Smooth muscle cell of bladder (primary cell): ENCODE measurements at places on chromosomes 16 and 17. TPM values are rescaled to one million over a fixed set of nuclear protein-coding genes. Genes with fewer than 3 reads are reported as not detected.

Gene PRAC1
- total RNA-seq: not detected in 2 replicates

Gene ZDHHC1
- 5.3 and 6.5 TPM in 2 replicates for total RNA-seq

Gene KCNH4
- under 0.01 TPM in 1 of 2 replicates, not detected in the other for total RNA-seq

Gene SEZ6
- total RNA-seq: not detected in 2 replicates

Gene PIK3R5
- not detected in 2 replicates for total RNA-seq

Gene AOC3
- 1.6 and 1.8 TPM in 2 replicates for total RNA-seq

Gene CLEC18B
- total RNA-seq: 0.14 and 0.55 TPM in 2 replicates

Gene KIF19
- under 0.01 and 0.09 TPM in 2 replicates for total RNA-seq

Gene ACAP1
- total RNA-seq: 2.1 and 3.3 TPM in 2 replicates

Gene NHLRC4
- total RNA-seq: 1.3 and 1.4 TPM in 2 replicates

Gene EPX
- total RNA-seq: not detected in 2 replicates

Gene NME3
- total RNA-seq: 48.9 and 58.7 TPM in 2 replicates

Gene CYB561
- total RNA-seq: 25.5 and 34.6 TPM in 2 replicates

Gene WNK4
- 0.28 and 1.7 TPM in 2 replicates for total RNA-seq

Gene PHB1
- 138 and 139 TPM in 2 replicates for total RNA-seq

Gene SP6
- under 0.01 TPM in 2 replicates for total RNA-seq

Gene MMP28
- total RNA-seq: 1.0 and 2.6 TPM in 2 replicates

Gene WRAP53
- total RNA-seq: 3.1 and 3.4 TPM in 2 replicates

Gene JMJD8
- total RNA-seq: 28.0 and 31.2 TPM in 2 replicates

Gene KRT27
- total RNA-seq: not detected in 2 replicates

Gene FBXO39
- under 0.01 and 0.14 TPM in 2 replicates for total RNA-seq

Gene EVI2A
- total RNA-seq: 1.00 and 3.6 TPM in 2 replicates

Gene ZFP90
- total RNA-seq: 20.3 TPM in 2 replicates

Gene KCNJ18
- not detected in 2 replicates for total RNA-seq

Gene CLTC
- 295 and 330 TPM in 2 replicates for total RNA-seq

Gene SBK1
- not detected in 2 replicates for total RNA-seq

Gene DOC2A
- 0.28 TPM in 1 of 2 replicates, not detected in the other for total RNA-seq

Gene MAP2K6
- total RNA-seq: 0.65 and 4.0 TPM in 2 replicates

Gene SHBG
- total RNA-seq: 0.57 and 148 TPM in 2 replicates

Gene LAT
- total RNA-seq: 0.14 and 1.8 TPM in 2 replicates

Gene KCNG4
- total RNA-seq: not detected in 2 replicates

Gene CD7
- total RNA-seq: 0.09 and 0.14 TPM in 2 replicates

Gene SLFN11
- total RNA-seq: 36.7 and 54.3 TPM in 2 replicates

Gene ABCC12
- not detected in 2 replicates for total RNA-seq

Gene CCL18
- not detected in 2 replicates for total RNA-seq

Gene ACOX1
- total RNA-seq: 49.1 and 63.6 TPM in 2 replicates

Gene IL34
- 4.1 and 5.3 TPM in 2 replicates for total RNA-seq

Gene KRTAP1-1
- total RNA-seq: not detected in 2 replicates

Gene BIRC5
- 10.5 and 15.5 TPM in 2 replicates for total RNA-seq

Gene GDPD3
- 0.71 and 1.6 TPM in 2 replicates for total RNA-seq
